Substantia nigra (tissue), 51 donors: ENCODE measurements at places on chromosomes 13 and 19.

DNA sequence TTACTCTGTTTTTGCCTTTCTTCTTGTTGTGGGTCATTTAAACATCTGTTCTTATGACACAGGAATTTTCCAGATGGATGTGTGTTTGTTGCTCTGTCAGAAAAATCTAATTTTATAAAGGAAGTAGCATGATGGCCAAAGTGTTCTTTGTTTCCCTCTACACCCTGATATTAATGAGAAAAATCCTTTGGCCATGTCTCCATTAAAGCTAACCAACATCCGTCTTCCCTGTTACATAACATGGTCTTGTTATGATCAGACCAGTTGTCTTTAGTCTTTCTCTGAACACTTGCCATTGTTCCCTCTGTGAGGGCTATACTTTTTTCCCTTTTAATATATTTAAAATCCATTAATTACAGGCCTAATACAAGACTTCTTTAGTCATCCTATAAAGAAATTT is 142.2 kb upstream of the SPRY2 start:
- DNase-seq = no peak

DNA sequence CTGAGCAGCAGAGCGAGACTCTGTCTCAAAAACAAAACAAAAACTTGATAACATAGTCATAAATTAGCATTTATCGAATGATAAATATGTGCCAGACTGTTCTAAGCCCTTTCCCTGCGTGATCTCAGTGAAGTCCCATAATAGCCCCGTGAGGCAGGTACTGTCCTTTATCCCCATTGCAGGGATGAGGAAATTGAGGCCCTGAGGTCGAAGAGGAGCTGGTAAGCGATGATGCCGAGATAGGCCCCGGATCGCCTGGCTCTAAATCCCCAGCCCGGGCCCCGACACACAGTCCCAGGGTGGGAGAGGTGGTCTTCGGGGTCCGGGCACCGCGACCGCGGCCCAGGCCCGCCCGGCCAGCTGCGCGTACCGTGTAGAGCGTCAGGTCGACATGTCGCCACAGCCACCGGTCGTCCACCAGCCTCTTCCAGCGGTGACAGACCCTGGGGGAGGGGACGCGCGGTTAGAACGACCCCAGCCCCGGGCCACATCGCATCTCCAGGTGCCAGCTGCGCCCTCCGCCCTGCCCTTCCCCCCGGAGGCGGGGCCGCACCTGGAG is 625 bp downstream of the FBXL12 start:
- no peak for DNase-seq

- DNase-seq = no peak
Measured at GRCh38 chr13:96551546-96551945, 442.7 kb downstream of the OXGR1 start.

- no peak for DNase-seq
Measured at GRCh38 chr13:69872321-69873047, 235.1 kb upstream of the ATXN8OS start.

GRCh38 chr19:44876930-44877535 is 14.0 kb upstream of the TOMM40 start:
- DNase-seq = no peak

- DNase-seq = no peak
Measured at GRCh38 chr13:79229761-79230160, 176.3 kb downstream of the RBM26 start.

- no peak for DNase-seq
Measured at GRCh38 chr13:103218253-103218652, 152.0 kb upstream of the SLC10A2 start.

- no peak for DNase-seq
Measured at GRCh38 chr13:107873926-107874325, 341.4 kb downstream of the LIG4 start.

GRCh38 chr13:91520952-91521351 is 122.5 kb downstream of the GPC5 start:
- DNase-seq = no peak

- no peak for DNase-seq
Measured at GRCh38 chr13:98975822-98976261, 2.0 kb downstream of the DOCK9 start.

DNA sequence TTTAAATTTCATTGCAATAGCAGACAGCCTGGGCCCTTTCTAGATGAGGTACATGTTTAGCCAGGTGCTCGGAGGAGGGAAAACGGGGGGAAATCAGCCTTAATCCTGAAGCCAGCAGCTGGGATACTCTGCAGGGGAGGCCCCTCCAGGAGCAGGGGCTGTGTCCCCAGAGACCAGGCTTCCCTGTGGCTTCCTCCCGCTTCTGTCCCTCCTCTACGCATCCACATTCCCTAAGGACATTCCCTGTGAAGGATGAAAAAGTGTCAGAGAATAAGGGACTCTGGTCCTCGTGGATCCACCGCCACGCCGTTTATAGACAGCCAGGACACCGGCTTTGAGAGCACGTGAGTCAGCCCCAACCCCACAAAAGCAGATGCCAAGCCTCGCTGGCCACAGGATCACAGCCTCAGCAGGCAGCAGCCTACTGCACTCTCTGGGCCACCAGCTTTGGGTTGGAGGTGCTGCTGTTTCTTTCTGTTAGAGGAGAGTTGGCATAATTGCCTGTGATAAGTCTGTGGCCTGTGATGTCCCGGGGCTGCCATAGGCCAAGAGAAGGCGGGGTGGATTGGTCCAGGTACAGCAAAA is 36.7 kb upstream of the RANBP3 start:
- DNase-seq = no peak
